ENCODE measurements at places on chromosomes 5 and 9. TPM values are rescaled to one million over a fixed set of nuclear protein-coding genes. Genes with fewer than 3 reads are reported as not detected.

MUSK gene
- total RNA-seq, result not detected

- H3K36me3 ChIP-seq, result no peaks in the 10 kb centered on the region
- DNase-seq, result no peak
- no peak overlapping the region for H3K27ac ChIP-seq
- no peak overlapping the region for H3K4me3 ChIP-seq
These were observed 895.5 kb upstream of the DMAC1 start for GRCh38 chr9:8694983-8695588.

- no peak overlapping the region for H3K27ac ChIP-seq
- H3K36me3 ChIP-seq, result no peaks in the 10 kb centered on the region
- no peak for DNase-seq
- H3K27me3 ChIP-seq, result peaks cover 19% of the 10 kb centered on the region
These were observed 137.6 kb upstream of the DAPK1 start for GRCh38 chr9:87359958-87360601.

- H3K4me1 ChIP-seq, result no peaks in the 10 kb centered on the region
- H3K36me3 ChIP-seq, result no peaks in the 10 kb centered on the region
- no peak overlapping the region for H3K27ac ChIP-seq
These were observed 147.6 kb downstream of the NR2F1-AS1 start for GRCh38 chr5:93433422-93433821.
